Activated T-helper 1 cell treated with anti-CD3 and anti-CD28 coated beads, Interleukin-2, amount 50 U/mL, for 16 hours (primary cell): ENCODE measurements at places on chromosomes 5 and 9.

- no peak for DNase-seq
Observed at GRCh38 chr5:58786035-58786434, 203.2 kb downstream of the RAB3C start.

DNA sequence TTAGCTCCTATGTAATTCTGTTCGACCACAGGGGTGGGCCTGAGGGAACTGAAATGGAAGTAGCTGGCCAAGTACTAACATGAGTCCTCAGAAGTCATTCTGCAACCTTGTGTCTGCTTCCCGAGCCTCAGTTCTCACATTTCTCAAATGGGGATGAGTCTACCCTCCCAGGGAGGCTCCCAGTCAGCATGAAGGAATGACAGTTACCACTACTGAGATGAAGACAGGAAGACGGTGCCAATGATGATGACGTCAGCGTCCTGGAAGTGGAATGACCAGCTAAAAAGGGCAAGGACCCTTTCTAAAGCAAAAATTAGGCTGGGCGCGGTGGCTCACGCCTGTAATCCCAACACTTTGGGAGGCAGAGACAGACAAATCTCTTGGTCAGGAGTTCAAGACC lies 6.8 kb downstream of the PIP5KL1 start:
- no peak for DNase-seq

DNA sequence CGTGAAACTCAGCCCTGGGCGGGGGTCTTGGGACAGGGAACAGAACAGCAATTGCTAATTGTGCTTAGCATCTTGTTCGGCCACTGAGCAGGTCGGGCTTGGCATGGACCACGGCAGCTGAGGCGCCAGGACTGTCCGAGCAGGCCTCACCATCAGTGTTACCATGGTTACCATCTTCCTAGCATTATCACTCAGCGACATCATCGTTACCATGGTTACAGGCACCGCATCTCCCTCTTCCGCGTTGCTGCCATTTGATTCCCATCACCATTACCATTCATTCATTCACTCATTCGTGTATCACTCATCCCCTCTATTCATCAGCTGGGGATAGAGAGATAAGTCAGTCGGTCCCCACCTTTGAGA lies 81.0 kb upstream of the ZBTB43 start:
- DNase-seq, result no peak

DNA sequence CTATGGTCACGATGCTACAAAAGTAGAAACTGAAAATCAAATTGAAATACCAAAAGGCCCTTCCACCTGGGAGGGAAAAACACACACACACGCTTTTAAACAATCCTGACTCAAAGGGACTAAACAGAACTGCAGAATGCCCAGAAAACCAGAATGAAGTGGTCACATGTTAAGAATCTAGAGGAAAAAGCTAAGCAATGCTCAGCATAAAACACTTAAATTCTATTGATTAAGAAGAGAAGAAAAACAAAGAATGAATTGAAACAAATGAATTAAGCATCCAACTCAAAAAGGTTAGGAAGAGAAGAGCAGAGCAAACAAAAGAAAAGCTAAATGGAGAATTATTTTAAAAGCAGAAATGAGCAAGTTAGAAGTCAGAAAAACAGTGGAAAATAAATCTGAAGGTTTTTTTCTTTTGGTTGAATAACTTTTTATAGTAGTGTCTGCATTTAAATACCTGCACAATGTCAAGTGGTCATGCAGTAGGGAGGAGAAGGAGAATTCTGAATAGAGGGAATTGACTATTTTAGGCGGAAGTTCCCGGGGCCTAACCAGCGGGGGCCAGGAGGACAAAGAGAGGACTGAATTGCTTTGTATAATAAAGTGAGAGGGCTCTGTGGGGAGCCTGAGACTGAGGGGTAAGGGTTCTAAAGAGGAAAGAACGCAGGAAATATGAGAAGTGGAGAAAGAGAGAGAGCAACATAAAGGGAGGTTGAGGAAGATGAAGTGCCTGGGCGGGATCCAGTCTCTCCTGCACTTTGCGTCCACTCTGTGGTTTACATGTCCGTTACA lies 146.8 kb downstream of the ATPSCKMT start:
- DNase-seq, result no peak

DNA sequence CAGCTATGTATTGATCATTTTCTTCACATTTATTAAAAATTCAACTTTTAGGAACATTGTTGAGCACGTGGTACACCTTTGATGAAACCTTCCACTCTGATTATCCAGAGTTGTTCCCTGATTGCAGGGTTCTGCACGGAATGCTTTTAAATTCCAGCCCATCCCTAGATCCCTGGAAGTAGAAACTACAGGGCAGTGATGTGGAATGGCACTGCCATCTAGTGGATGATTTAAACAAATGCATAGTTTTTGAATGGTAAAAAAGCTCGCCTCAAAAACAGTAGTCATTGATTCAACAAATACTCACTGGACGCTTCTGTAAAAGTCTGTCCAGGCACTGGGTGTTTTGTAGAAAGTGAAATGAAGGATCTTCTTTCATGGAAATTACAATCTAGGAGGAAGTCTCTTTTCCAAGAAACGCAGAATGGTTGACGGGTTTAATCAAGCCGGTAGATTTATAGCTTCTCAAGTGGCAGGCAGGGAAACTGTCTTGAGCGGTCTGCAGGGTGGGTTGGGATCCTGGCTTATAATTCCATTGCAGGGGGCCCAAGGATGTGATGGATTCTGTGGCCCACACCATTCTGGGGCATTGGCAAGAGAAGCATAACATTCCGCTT lies 118.4 kb downstream of the ARHGAP26 start:
- no peak for DNase-seq

DNA sequence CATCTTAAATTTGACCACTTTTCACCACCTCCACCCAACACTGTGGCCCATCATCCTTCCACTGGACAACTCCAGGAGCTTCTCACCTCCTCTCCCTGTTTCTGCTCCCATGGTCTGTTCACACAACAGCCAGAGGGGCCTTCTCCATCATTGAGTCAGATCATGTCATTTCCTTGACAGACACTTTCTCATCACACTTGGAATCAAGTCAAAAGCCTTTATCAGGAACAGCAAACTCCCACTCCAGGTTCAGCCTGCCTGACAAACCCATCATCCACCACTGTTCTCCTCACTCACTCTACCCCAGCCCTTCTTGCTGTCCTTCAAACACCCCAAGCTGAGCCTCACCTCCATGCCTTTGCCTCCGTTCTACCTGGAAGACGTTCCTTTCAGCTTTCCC lies 78.4 kb upstream of the ADRA1B start:
- no peak for DNase-seq

DNA sequence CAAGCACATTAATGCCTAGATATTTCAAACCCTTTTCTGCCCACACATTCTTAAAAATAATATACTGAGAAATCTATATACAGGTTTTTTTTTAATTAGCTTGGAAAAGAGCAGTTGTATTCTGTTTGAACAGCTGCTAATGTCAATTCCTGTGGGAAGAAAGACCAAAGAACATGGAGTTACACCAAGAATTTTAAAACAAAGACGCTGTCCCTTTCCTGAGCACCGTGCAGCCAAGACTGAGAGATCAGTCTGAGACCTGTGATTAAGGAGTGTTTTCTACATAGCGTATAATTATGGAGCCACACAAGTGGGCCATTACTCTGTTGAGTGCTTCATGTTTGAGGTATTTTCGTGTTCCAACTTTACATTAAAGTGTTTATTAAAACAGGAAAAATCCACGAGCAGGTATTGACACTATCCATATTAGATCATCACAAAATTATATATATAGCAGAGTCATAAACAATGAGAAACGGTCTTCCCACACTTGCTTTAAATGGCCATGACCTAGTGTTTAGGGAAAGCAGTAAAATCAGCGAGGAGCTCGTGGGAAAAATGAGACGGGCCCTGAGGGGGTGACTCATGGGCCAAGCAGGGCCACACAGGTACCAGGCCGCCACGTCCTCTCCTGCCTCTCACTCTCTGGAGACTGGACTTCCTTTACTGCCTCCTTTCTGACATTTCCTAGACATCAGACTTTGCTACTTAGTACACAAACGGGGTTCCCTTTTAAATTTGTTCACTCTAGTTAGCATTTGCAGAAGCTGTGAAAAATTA lies 153.1 kb upstream of the OTULINL start:
- DNase-seq, result no peak

- DNase-seq, result no peak
Observed at GRCh38 chr9:73951147-73951546, 546.0 kb upstream of the RORB start.

DNA sequence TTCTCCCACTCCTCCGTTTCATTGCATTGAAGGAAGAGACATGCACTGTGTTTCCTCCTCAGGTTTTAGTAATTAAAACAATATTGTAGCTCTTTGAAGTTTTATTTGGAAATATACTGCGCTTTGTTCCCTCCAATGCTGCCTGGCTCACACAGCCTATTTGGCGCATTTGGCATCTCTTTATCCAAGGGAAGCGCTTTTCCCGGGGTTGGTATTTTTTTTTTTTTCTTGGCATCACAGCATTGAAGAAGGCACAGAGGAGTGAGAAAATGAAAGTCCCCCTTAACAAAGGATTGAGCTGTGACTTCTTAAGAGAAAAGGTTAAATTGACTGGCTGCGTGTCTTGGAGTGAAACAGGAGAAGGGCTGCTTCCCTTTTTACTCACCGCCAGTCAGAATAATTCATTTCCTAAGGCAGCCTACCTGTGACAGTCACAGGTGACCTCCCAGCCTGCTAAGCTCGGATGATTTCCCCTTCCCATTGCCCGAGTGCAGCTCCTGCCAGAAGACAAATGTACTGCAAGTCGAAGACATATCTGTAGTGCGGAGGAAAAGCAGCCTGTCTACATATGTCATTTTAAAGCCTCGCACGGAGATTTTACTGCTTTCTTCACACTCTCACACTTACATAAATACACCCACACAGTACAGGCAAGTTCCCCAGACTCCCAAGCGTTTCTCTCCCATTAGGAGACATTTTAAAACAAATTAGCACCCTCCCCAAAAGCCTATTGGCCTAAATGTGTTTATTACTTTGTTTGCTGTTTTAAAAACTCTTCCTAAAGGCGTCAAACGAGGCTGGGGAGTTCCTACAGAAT lies 665.5 kb upstream of the ZNF608 start:
- no peak for DNase-seq

- no peak for DNase-seq
Observed at GRCh38 chr5:59593439-59594007, 300.0 kb downstream of the PDE4D start.

GRCh38 chr9:36930941-36931340 lies 103.1 kb downstream of the PAX5 start:
- no peak for DNase-seq

- no peak for DNase-seq
Observed at GRCh38 chr9:120524863-120525262, 55.1 kb downstream of the CDK5RAP2 start.

GRCh38 chr5:34717426-34718327 lies 61.5 kb downstream of the RAI14 start:
- DNase-seq, result no peak

DNA sequence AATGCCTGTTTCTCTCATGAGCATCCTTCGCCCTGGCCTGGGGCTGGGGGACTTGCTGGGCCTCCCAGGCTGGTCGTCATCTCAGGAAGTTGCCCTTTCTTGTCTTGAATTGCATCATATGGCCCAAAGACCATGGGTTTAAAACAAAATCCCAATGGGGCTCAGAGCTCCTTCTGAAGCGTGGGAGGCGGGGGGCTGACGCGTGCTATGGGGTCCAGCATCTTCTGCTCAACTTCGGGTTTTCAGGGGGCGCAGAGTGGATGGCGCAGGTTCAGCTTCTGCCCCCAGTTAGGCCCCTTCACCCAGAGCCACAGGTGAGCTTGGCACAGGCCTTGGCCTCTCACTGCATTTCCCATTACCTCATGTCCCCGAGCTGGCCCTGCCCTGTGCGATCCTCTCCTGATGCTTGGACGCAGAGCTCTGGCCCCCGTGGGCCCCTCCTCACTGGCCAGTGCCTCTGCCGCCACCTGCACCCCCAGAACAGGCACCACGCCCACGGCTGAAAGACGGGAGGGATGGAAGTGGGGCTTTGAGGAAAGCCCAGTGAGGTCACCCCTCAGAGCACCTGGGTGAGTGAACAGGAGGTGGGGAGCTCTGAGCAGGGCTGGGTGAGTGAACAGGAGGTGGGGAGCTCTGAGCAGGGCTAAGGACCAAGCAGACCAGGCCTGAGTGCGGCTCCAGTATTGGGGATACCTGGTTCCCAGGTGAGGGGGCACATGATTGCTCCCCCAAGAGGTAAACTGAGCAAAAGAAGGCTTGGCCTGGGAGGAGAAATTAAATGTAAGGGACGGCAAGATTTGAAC lies 56.0 kb downstream of the TRIP13 start:
- no peak for DNase-seq

GRCh38 chr5:156934450-156935211 lies 28.4 kb downstream of the TIMD4 start:
- DNase-seq, result peak; percentile 25

DNA sequence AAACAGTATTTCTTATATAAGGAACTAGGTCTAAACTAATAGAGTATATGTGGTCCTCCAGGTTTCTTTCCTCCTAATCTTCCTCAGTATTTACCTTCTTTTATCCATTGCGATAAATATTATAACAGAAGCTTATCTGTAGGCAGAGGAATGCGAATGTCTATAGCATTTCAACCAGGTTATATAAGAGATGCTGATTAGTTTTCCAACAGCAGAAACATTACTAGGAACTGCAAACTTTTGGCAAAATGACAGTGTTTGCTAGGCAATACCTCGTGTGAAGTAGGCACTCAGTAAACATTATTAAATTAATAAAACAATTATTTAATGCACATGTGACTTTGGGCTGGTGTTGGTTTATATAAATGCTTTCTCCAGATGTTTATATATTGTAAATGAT lies 206.5 kb downstream of the GABRB2 start:
- no peak for DNase-seq

- DNase-seq, result no peak
Observed at GRCh38 chr9:78821126-78821822, 524.3 kb downstream of the PSAT1 start.

DNA sequence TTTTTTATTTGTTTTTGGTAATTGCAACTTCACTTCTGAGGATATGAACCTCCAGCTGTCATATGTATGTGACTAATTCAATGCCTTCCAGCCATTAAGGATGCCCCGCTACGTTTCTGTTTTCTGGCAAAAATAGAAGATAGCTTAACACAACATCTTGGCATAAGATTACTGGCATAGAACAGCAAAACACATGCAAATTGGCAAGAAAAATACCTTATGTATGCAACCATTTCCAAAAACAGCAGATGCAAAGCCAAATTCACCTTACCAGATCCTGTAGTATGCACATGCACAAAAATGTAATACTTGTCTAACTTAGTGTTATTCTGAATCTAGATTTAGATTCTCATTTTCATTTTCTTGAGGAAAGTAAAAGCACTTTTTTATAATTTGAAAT lies 461.1 kb upstream of the CYLC2 start:
- no peak for DNase-seq
